ENCODE measurements at places on chromosomes 11 and 22.

GRCh38 chr11:47394322-47395222 lies 13.8 kb upstream of the SLC39A13 start:
- DNase-seq, result no peak

DNA sequence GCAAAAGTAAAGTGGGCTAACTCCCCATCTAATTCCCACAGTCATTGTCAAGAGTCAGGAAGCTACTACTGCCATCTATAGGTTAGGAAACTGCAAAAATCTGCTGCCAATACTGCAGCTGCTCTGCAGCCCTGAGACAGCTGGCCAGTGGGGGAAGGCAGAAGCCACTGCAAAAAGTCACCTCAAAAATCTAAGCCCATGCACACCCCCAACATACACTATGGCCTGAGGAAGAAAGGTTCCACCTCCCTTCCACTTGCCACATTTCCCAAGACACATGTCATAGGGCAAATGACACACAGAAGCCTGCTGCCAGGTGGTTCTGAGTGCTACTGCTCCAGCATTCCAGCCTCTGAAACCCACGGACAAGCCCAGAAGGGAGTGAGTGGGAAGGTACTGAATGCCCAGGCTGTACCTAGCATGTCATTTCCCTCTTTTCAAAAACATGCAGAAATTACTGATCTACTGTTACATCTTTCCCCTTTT lies 36.9 kb downstream of the DGCR2 start:
- DNase-seq, result no peak

DNA sequence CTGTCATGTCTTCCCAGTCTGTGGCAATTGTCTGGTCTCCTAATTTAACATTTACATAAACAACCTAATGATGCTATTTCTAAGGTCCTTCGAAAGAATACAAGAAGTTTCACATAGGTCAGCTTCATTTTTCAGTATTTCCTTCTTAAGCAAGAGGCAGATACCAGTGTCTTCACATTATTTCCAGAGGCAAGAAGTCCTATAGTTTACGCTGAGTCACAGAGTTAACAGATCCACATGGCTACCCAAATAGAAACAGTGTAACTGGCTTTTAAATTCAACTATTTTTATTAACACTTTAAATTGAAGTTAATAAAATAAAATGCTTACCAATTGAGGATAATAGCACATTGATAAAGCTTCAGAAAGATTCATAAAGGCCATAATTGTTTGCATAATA lies 10.9 kb downstream of the PRRG4 start:
- DNase-seq, result no peak

GRCh38 chr22:44291674-44292360 lies 20.9 kb downstream of the SHISAL1 start:
- no peak for DNase-seq

DNA sequence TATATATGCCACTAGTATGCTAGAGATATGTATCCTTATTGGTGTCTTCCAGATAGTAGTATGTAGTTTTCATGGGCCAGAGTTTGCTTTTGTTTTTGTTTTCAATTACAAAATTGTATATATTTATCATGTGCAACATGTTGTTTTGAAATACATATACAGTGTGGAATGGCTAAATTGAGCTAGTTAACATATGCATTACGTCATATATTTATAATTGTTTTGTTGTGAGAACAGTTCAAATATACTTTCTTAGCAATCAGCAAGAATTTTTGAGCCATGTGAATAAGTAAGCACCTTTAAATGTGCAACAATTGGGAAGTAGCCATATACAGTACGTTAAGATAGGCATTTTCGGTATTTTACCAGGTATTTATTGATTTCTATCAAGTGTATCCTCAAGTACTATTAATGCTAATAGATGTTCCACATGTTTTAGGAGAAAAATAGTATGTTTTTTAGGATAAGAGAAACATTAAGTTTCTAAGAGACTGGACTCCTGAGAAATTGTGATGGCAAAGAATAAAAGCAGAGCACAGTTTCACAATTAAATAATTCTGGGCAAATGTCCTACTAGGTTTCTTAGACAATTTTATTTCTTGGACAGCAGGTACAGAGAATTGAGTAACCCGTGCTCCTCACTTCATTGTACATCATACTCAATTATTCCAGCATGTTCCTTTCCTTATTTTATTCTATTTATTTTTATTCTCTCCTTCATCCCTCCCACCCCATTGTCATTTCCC lies 60.5 kb upstream of the SLC5A12 start:
- no peak for DNase-seq

DNA sequence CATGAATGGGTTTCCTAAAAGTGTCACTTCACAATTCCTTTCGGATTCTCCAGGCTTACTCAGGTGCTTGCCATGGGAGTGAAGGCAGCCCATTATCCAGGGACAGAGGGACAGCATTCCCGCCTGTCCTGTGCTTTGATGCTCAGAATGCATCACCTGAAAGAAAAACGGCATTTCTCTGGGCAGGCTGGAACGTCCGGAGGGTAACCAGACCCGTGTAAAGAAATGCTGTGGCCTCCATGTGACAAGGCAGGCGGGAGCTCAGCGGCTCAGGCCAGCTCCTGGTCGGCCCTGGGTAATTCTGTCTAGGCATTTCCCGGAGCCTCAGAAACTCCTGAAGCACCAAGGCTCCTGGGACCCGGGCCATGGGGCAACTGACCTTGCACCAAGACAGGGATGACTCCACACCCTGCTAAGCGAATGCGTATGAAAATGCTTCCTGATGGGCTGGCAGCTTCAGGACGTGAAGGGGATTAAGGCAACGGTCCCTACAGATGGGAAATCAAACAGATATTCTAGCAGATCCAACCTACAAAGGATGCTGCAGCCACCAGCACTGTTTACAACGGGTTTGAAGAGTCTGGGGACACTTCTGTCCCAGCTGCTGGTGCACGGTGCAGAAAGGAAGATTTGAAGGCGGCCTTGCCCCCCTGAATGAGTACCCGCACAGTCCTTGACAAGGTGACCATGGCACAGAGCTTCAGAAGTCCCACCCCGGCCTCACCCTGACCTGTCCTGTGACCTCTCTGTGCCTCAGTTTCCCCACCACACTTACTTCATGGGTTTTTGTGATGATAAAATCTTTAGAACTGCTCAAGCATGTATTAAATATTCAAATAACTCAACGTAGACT lies 13.6 kb upstream of the FGF3 start:
- DNase-seq, result no peak

DNA sequence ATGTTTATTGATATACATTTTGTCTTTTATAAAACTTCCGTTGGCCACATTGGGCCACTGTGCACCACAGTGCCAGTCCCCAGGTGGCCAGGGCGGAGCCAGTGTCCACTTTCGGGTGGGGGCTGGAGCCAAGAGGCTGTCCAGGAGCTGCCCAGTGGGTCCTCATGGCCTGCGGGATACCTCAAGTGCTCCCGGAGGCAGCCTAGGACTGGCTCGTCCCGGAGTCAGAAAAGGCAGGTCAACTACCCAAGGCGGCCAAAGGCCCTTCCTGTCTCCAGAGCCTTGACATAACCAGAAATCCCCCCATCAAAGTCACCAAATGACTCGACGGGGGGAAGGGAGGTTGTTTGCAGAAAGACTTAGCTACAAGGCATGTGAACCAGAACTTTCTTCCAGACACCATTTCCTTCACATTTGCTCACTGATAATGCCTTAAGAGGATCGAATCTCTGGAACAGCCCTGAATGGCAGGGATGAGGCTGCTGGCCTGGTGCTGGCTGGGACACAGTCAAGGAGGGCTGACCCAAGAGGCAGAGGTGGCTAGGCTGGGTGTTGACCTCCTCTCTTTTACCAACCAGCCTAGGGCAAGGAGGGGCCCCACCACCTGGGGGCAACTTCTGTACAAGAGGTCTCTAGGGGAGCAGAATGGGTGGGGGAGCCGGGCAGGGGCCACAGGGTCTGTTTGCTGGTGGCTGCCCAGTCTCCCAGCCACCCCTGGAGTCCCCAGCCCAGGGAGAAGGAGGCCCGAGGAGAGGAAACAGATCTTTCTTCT lies 8.4 kb downstream of the MRGPRF start:
- no peak for DNase-seq

GRCh38 chr22:29092243-29092642 lies 19.4 kb downstream of the KREMEN1 start:
- DNase-seq, result no peak

DNA sequence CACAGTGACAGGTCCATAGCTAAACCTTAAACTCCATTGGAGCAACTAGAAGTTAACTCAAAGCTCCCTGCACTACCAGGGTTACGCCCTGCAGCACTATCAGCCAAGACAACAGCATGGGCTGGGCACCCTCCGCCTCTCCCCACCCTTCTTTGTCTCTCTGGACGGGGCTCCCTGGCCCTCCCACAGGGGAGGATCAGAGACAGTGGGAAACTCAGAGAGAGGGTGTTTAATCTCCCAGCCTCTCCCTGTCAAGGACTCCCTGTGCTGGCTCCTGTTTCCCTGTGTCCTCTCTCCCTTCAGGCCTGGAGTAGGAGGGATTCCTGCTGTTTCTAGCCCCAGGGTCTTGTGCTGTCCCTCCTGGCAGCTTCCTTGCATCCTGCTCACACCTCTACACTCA lies 56.9 kb upstream of the CSNK2A3 start:
- no peak for DNase-seq

GRCh38 chr22:35850831-35851230 lies 133.2 kb downstream of the APOL5 start:
- DNase-seq, result no peak

DNA sequence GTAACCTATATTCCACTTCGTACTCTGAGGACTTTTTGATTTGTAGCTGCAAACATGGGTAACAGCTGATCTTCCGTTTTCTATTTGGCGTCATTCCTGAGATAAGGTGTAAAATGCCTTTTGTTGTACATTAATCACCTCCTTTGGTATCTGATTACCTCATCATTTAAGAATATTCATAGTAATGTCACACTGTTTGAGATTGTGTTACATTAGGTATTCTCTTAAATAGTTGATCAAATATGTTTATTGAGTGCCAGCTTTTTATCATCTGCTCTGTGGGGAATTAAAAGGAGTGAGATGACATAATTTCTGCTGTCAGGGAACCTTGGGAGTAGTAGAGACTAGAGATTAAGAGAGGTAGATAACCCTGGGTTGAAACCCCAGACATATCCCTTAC lies 5.9 kb downstream of the NCAM1 start:
- no peak for DNase-seq

DNA sequence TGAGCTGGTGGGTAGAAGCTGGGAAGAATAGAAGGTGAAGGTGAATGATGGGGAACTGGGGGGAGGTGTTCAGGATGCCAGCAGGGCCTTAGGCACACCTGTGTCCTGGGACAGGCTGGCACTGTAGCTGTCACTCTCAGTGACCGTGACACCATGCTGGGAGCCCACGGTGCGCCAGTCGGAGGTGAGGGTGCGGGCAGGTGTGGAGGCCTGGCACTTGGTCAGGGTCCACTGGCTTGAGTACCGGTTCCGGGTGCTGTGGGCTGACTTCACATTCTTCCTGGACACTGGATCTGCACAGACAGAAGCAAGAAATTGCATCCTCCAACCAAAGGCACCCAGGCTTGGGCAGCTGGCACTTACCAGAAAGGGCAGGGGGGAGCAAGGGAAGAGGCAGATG lies 103.8 kb downstream of the CEP164 start:
- no peak for DNase-seq

DNA sequence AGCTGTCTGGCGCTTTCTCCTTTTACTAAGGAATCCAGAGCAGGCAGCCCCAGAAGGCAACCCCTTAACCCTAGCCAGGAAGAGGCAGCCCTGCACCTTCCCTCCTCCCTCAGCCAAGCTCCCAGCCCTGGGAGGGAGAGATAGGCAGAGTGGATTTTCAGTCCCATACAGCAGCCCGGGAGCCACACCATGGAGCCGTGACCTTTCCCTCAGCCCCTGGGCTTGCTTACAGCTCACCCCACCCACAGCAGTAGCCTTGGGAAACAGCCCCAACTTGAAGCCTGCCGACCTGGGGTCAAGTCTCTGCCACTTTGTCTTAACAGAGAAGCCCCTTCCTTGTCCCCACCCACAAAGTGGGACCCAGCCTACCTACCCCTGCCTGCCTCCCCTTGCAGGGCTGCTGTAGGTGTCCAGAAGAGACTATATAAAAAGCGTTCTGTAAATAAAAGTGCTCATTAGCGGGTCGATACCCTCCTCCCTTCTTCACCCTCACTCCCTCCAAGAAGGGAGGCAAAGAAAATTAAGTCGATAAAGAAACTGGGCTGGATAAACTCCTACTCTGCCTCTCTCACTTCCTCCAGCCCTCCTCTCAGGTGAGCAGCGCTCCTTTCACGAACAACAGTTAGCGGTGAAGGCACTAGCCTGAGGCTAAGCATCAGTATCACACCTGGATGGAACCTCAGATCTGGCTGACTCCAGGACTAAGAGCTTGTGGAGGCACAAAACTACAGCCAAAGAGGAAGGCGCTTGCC lies 4.2 kb downstream of the TST start:
- DNase-seq, result no peak

DNA sequence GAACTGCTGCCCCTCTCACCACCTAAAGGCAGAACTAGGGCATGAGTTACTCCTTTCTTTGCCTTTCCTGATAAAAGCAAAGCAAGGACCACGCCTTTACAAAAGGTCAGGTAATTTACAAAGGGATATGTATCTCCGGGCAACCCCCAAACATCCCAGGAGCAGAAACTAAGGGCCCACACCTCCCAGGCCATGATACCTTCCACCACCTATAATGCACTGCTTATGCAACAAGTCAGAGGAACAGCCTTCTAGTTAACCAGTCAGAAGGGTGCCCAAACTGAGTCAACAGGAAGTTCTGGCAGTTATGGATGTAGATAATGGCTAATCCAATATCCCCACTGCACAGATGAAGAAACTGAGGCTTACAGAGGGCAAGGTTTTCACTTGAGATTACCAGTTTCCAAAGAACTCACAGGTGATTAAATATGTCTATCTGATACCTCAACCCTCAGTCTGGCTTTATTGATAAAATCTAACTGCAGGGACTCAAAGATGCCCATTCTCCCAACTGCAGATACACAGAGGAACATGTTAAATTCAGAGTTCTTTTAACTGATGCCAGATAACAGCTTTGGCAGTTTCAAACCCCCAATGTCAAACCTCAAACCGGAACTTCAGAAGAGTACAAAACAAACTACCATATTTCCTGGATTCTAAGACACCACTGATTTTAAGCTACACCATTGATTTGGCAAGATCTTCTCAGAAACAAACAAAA lies 16.8 kb upstream of the CASTOR1 start:
- no peak for DNase-seq

DNA sequence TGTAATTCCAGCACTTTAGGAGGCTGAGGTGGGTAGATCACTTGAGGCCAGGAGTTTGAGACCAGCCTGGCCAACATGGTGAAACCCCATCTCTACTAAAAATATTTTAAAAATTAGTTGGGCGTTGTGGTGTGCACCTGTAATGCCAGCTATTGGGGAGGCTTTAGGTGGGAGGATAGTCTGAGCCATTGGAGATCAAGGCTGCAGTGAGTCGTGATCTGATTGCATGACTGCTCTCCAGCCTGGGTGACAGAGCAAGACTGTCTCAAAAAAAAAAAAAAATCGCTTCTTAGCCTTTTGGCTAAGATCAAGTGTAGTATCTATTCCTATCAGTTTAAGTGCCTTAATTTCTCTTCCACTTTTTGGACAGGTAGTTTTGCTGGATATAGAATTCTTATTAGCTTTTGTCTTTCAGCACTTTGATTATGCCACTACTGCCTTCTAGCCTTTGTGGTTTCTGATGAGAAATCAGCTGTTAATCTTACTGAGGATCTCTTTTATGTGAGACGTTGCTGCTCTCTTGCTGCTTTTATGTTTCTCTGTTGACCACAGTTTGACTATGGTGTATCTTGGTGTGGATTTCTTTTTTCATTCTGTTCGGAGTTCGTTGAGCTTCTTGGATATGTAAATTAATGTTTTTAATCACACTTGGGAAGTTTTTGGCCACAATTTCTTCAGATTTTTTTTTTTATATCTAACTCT lies 24.7 kb downstream of the CHEK1 start:
- no peak for DNase-seq

All from esophagus muscularis mucosa (tissue), 4 donors.